IMR-90 (cell line): ENCODE measurements at places on chromosomes 13 and 19. TPM values are rescaled to one million over a fixed set of nuclear protein-coding genes. Genes with fewer than 3 reads are reported as not detected.
A peak's percentile ranks its signal among the peaks of the same experiment; 100 is the strongest.

GRCh38 chr13:50162001-50162400 is 146.8 kb downstream of the KCNRG start:
- DNase-seq = peak; percentile 44

The ZNF66 gene
- polyA plus RNA-seq = 0.55 and 0.75 TPM in 2 replicates

- no peak for DNase-seq
Observed at GRCh38 chr19:47097396-47098201, 16.0 kb downstream of the ZC3H4 start.

The SIGLEC12 gene
- polyA plus RNA-seq = not detected in 2 replicates

The SCAMP4 gene
- polyA plus RNA-seq = 24.0 and 28.1 TPM in 2 replicates
